ENCODE measurements at places on chromosomes 7 and 10.

GRCh38 chr10:123305671-123306070 is 151.5 kb downstream of the BUB3 start:
- no peak for DNase-seq

GRCh38 chr7:155344270-155344617 is 46.6 kb downstream of the INSIG1 start:
- no peak for DNase-seq

DNA sequence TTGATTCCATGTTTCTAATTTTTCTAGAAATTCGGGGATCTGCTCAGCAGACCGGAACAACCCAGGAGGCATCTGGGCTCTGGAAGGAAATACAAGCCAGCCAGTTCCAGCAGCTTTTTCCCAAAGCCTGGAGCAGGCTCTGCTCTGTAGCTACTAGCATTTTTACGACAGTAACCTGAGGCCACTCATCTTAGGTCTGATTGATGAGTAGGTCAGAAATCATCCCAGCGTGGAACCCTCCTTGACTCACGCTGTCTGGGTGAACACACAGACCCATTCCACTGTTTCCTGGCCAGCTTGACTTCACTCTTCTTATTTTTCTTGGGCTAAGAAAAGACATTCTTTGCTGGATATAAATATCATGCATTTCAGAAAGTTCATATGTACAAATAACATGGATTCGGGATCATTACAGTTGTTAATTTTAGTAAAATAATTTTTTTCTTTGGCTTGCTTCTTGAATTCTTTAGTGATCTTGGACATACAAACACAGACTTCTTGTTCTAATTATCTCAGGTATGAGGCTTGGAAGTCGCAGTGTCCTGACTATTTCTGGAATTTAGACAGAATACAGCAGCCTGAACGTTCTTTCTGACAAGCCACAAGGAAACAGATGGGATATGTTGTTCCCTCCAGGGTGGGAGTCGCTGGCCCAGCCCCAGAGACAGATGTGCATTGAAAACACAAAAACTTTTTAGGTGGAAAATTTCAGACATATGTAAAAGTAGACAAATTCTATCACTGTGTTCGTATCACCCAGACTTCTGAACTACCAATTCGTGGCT is 54.6 kb upstream of the PITRM1 start:
- no peak for DNase-seq

- no peak for DNase-seq
Observed at GRCh38 chr10:110512461-110513187, 14.9 kb downstream of the DUSP5 start.

GRCh38 chr7:38066391-38066790 is 111.7 kb upstream of the STARD3NL start:
- DNase-seq = no peak

DNA sequence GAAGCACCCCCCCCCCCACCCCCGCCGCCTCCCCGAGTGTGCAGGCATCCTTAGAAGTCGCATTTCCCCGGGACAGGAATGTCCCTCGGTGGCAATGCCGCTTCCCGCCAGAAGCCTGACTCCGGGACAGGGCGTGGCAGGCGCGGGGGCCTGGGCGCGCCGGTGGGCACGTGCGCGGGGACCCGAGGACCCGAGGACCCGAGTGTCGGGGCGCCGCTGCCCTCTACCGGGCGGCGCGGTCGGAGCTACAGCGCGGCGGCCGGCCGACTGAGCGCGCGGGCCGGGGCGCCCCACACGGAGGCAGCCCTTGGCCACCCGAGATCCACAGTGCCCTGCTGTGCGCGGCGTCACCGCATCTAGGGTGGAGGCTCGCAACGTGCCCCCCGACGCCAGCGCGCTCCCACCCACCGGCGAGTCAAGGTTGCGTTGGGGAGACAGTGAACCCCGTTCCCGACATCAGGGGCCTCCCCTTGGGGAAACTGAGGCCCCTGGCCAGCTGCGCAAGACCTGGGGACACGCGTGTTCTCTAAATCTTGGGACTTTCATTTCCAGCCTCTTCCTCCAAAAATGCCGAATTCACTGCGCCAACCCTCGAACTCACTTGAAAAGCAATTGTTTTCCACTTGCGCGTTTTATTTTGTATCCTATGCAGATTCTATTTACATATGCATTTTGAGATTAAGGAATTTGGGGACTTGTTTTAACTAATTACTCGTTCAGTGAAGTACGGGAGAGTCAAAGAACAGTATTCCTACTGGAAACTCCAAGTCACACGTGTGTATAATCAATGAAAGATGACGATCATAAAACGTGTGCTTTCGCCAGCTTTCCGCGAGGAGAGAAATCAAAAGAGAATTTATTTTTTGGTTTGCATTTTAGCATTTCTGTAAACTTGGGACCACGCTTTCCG is 3.1 kb upstream of the CUX1 start:
- no peak for DNase-seq

- no peak for DNase-seq
Observed at GRCh38 chr10:79400146-79401004, 45.0 kb downstream of the ZCCHC24 start.

GRCh38 chr10:102313221-102313896 is 68.0 kb downstream of the GBF1 start:
- no peak for DNase-seq

DNA sequence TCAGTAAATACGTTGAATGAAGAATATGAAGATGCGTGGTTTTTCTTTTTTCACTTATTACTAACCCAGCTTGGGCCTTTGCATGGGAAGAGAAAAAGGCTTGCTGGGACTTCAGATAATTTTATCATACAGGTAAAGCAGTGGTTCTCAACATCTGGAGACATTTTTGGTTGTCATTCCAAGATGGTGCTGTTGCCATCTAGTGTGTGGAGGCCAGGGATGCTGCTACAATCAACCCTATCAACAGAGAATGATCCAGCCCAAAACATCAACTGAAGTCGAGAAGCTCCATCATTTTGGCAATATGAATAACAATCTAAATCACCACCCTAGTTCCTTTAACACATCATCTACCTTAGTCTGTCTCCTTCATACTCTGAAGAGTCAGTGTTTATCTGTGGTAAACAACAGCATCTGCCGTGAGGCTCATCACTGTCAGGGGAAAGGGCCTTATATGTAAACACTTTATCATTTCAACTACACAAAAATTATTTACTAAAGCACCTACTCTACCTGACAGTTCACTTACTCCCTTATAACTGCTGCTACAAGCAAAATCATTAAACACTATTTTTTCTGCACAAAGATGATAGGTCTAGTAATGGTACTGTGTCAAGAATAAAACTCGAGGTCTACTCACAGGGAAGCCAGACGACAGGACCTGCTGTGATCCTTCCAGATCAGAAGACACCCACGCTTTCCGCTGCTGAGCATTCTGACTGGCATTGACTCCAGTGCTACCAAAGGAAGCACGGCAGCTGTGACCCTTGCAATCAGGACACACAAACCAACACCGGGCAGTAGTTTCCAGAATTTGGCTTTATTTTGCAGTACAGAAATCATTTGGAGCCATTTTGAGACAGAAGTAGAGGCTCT is 48.6 kb downstream of the GDI2 start:
- no peak for DNase-seq

DNA sequence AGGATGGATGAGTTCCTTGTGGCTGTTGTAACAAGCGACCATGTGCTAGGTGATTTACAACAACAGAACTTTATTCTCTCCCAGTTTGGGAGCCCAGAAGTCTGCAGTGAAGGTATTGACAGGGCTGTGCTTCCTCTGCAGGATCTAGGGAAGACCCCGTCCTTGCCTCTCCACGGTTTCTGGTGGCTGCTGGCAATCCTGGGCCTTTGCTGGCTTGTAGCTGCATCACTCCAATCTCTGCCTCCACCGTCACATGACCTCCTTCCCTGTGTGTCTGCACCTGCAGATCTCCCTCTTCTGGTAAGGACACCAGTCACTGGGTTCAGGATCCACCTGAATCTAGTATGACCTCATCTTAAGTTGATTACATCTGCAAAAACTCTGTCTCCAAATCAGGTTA is 115.6 kb downstream of the GLRX3 start:
- DNase-seq = no peak

DNA sequence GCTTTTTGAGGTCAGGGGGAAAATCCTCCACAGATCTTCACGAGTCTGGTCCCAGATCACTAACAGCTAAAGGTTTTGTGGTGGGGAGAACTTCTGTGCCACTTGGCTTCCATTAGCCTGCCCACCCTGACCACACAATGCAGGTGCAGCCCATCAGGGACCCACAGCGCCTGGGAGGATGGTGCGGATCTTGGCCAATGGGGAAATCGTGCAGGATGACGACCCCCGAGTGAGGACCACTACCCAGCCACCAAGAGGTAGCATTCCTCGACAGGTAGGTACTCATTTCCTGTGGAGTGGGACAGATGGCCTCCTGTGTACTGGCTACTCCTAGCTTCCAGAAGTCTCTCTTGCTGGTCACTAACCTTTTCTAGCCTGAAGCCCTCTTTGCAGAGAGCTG is 1.5 kb downstream of the FAM241B start:
- no peak for DNase-seq

GRCh38 chr10:22047812-22048211 is 44.3 kb upstream of the DNAJC1 start:
- no peak for DNase-seq

DNA sequence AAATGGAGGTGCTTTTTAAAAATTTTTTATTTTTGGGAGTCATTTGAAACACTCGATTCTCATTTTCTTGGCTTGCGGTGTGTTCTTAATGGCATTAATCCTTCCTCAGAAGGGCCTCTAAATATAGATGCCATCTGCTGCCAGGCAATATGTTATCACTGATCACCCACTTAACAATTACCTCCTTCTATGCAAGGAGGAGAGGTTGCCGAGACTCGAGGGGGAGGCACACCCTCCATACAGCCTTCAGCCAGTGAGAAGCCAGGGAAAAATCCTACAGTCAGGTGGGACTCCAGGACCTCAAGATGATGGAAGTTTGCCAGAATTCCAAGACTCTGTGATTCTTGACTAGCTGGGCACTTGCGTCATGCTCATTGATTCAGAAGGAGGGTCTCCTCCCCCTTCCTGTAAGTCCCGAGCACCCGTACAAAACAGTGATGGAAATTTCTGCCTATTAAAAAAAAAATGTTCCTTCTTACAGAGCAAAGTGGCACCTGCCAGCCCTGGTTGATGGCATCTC is 574.5 kb downstream of the TYW1 start:
- no peak for DNase-seq

DNA sequence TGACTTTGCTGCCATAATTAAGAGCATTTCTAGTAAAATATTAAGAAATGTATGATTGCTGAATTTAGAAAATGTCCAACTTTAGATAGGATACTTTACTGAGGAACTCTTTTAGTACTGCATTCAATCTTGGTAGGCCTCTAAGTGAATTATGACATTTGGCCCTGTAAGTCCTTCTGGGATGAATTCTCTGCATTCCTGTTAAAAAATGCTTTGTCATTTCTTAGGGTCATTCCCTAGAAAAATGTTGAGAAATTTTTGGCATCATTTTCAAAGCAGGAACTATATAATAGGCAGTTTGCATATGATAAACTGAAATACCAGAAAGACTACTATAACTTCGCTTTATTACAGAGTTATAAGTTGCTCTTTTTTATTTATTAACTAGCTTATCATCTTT is 69.3 kb upstream of the PRR15 start:
- DNase-seq = peak; percentile 76

DNA sequence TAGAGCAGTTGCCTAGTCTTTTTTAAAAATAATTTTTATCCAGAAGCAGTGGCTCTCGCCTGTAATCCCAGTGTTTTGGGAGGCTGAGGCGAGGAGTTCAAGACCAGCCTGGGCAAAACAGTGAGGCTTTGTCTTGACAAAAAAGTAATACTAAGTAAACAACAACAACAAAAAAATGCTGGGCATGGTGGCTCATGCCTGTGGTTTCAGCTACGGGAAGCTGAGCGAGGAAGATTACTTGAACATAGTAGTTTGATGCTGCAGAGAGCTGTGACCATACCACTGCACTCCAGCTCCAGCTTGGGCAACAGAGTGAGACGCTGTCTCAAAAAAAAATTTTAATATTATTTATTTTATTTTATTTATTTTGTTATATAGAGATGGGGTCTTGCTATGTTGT is 31.3 kb upstream of the TPST1 start:
- no peak for DNase-seq

DNA sequence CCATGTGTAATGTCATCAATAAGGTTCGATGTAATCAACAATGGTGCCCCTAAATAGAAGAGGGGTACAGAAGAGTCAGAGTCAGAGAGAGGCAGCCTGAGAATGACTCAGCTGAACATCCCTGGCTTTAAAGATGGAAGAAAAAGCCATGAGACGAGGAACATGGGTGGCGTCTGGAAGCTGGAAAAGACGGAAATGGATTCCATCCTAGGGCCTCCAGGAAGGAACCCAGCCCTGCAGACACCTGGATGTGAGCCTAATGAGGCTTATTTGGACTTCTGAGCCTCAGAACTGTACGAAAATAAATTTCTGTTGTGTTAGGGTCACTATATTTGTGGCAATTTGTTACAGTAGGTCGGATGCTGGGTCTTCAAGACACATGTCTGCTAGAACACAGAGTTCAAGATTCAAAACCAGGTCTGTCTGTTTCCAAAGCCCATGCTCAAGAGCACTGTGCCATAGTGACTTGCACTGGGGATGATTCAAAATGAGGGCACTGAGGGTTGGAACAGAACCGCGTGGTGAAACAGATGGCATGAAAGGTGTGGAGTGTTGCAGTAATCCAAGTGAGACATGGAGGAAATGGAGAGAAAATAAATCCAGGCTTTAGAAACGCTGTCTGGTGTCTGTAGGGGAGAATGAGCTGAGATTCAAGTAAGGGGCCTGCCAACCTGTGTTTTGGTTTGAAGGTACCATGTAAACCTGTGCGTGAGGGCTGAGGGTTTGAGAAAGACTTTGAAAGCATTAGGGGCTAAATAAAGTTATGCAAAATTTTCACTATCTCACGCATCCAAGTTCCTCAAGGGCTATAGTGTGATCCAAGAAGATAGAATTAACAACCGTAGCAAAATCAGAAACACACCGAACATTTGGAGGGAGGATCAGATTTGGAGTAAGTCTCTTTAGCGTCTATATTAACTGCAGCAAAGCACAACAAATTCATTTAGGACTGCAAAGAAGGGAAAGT is 849.1 kb upstream of the AUTS2 start:
- no peak for DNase-seq

GRCh38 chr10:89659143-89660131 is 14.4 kb upstream of the PANK1 start:
- peak; percentile 83 for DNase-seq

DNA sequence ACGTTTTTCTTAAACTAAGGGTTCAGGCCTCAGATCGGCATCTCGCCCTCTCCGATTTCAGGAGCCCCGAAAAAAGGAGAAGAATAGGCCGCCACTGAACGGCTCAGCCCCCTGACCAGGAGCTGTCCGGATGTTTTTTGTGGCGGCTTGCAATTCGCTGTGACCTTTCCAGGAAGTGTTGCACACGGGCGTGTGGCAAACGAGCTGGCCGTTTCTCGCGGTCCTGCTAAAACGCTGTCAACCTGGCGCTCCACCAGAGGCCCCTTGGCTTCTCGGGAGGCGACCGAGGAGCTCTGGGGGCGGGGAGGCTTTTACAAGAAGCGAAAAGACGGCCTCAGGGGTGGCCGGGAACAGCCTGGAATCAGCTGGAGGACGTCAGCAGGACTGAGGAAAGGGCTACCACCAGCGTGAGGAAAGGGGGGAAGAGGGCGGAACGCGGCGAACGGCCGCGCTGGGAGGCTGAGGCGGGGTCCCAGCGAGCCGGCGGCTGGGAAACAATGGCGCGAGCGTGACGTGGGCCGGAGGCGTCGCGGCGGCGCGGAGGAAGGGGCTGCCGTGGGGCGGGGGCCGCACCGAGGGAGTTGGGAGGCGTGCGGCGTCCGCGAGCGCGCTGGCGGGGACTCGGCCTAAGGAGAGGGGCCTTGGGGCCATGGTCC is 493 bp downstream of the NT5C2 start:
- no peak for DNase-seq

- no peak for DNase-seq
Observed at GRCh38 chr10:62589689-62590088, 214.8 kb upstream of the ADO start.

Data from HS-5 (cell line).